ENCODE measurements at places on chromosomes 11 and 22. TPM values are rescaled to one million over a fixed set of nuclear protein-coding genes. Genes with fewer than 3 reads are reported as not detected.

DNA sequence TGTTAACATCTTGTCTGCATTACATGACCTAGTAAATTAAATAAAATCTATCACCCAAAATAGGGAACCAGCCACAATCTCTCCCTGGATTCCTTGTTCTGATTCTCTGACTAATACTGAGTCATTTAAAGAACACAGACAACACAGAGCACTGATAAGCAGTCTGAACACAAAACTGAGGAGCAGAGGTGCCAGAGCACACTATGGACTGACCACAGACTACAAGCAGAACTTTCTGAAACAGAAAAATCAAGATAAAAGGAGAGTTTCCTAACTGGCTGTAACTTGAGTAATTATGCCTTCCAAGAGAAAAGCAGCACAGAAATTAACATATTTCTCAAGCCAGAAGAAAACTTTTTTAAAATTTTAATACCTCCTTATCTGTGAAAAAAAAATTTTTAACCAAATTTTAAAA, 128.8 kb downstream of the SGSM3 start:
- peak; percentile 96 for DNase-seq

DNA sequence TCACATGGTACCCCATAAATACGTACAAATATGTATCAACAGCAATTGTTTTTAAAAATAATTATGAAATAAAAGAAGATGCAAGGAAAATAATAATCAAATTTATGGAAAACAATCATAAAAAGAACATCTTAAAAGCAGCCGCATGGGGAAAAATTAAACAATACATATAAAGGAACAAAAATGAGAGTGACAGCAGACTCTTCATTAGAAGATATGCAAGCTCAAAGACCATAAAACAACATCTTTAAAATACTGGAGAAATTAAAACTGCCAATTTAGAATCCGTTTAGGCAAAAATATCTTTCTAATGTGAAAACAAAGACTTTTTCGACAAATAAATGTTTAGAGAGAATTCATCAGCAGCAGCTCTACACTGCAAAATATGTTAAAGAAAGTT, 190.6 kb upstream of the C11orf58 start:
- DNase-seq = no peak

- no peak for DNase-seq
Observed at GRCh38 chr11:116718955-116719501, 53.8 kb downstream of the BUD13 start.

- no peak for DNase-seq
Observed at GRCh38 chr11:34252015-34252414, 105.8 kb downstream of the ABTB2 start.

DNA sequence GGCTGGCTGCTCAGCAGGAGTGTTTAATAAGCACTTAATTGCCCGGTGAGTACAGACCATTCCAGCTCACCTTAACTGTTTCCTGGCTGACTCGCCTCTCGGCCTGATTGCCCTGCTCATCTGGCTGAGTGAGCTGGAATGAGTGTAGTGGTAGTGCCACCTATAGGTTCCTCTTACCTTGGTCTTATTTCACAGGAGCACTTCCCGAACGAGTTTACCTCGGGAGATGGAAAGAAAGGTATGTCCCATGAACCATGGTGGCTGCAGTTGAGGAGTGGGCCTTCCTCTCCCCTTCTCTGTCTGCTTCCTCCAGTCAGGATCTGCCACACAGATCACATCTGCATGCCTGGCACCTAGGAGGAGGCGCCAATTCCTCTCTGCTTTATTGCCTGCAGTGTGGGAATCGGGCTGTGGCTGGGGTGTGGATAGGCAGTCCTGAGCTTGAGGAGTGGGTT, 26.7 kb downstream of the UPB1 start:
- peak; percentile 78 for DNase-seq

- DNase-seq = no peak
Observed at GRCh38 chr22:49035818-49036457, 791.7 kb downstream of the BRD1 start.

The RASGRP2 gene
- total RNA-seq = not detected

The WBP2NL gene
- total RNA-seq = not detected
